ENCODE measurements at places on chromosomes 16 and 17.
A peak's percentile ranks its signal among the peaks of the same experiment; 100 is the strongest.

- peaks cover 61% of the 10 kb centered on the region for H3K27me3 ChIP-seq
- no peaks in the 10 kb centered on the region for H3K4me1 ChIP-seq
- H3K36me3 ChIP-seq = no peaks in the 10 kb centered on the region
- H3K4me3 ChIP-seq = no peak overlapping the region
- no peak for DNase-seq
- no peak overlapping the region for H3K27ac ChIP-seq
These were observed 48.8 kb upstream of the DLX4 start for GRCh38 chr17:49920030-49920769.

DNA sequence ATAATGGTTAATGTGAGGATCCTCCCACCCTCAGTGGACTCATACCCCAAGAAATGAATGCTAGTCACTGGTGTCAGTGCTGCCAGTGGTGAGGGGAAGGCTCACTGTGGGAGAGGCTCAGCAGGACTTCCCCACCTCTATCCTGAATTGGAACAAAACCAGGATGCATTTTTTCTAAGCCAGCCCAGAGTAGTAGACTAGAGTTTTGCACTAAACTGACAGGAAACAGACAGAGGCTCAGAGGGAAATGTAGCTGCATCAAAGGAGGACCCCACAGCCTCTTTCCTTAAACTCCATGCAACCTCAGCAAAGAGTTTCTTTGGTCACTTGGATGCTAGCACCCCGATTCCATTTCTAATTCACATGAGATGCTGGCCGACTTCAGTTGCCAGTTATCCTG is 10.7 kb upstream of the SKAP1 start:
- H3K27ac ChIP-seq = peak overlapping the region; percentile 96
- H3K4me3 ChIP-seq = peak overlapping the region; percentile 53
- no peaks in the 10 kb centered on the region for H3K27me3 ChIP-seq
- H3K36me3 ChIP-seq = peaks cover 18% of the 10 kb centered on the region
- DNase-seq = no peak
- H3K4me1 ChIP-seq = peaks cover 93% of the 10 kb centered on the region

GRCh38 chr17:19727501-19728078 is 11.2 kb upstream of the SLC47A2 start:
- H3K36me3 ChIP-seq = no peaks in the 10 kb centered on the region
- H3K4me3 ChIP-seq = no peak overlapping the region
- no peak for DNase-seq
- no peak overlapping the region for H3K27ac ChIP-seq
- peaks cover 32% of the 10 kb centered on the region for H3K27me3 ChIP-seq

DNA sequence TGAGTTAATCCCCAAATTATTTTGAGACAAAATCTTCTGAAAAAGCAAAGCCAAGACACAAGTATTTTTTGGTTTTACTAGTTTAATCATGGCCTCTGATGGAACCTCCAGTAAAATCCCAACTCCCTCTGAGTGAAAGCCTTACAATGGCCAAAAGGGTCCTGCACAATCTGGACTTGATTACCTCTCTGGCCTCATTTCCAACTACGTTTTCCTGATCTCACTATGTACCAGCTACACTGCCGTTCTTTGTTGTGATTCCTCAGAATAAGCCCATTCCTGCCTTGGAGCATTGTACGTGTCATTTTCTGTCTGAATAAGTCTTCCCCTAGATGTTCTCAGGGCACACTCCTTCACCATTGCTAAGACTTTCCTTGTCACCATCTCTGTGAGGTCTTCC is 37.3 kb downstream of the SPOP start:
- DNase-seq = no peak
- no peak overlapping the region for H3K27ac ChIP-seq
- peaks cover 15% of the 10 kb centered on the region for H3K36me3 ChIP-seq
- H3K4me3 ChIP-seq = no peak overlapping the region
- H3K27me3 ChIP-seq = no peaks in the 10 kb centered on the region

GRCh38 chr17:80523956-80524712 is 20.5 kb upstream of the RPTOR start:
- H3K27ac ChIP-seq = no peak overlapping the region
- H3K4me3 ChIP-seq = no peak overlapping the region
- no peaks in the 10 kb centered on the region for H3K4me1 ChIP-seq
- DNase-seq = no peak
- peaks cover 69% of the 10 kb centered on the region for H3K27me3 ChIP-seq

- no peaks in the 10 kb centered on the region for H3K27me3 ChIP-seq
- no peak for DNase-seq
- no peak overlapping the region for H3K27ac ChIP-seq
- H3K36me3 ChIP-seq = no peaks in the 10 kb centered on the region
- no peak overlapping the region for H3K4me3 ChIP-seq
These were observed 379.0 kb upstream of the SOX9 start for GRCh38 chr17:71741836-71742235.

GRCh38 chr17:44085908-44086307 is 15.4 kb downstream of the G6PC3 start:
- peaks cover 11% of the 10 kb centered on the region for H3K4me1 ChIP-seq
- H3K27me3 ChIP-seq = no peaks in the 10 kb centered on the region
- peaks cover 31% of the 10 kb centered on the region for H3K36me3 ChIP-seq
- no peak overlapping the region for H3K27ac ChIP-seq

- no peaks in the 10 kb centered on the region for H3K27me3 ChIP-seq
- peaks cover 69% of the 10 kb centered on the region for H3K36me3 ChIP-seq
- peaks cover 57% of the 10 kb centered on the region for H3K4me1 ChIP-seq
- H3K27ac ChIP-seq = peak overlapping the region; percentile 86
- no peak overlapping the region for H3K4me3 ChIP-seq
These were observed 5.8 kb downstream of the TRIM25 start for GRCh38 chr17:56908001-56908542.

- DNase-seq = no peak
- no peaks in the 10 kb centered on the region for H3K4me1 ChIP-seq
- H3K27ac ChIP-seq = no peak overlapping the region
- H3K4me3 ChIP-seq = no peak overlapping the region
- no peaks in the 10 kb centered on the region for H3K36me3 ChIP-seq
- no peaks in the 10 kb centered on the region for H3K27me3 ChIP-seq
These were observed 439.5 kb downstream of the WWOX start for GRCh38 chr16:78538919-78539318.

DNA sequence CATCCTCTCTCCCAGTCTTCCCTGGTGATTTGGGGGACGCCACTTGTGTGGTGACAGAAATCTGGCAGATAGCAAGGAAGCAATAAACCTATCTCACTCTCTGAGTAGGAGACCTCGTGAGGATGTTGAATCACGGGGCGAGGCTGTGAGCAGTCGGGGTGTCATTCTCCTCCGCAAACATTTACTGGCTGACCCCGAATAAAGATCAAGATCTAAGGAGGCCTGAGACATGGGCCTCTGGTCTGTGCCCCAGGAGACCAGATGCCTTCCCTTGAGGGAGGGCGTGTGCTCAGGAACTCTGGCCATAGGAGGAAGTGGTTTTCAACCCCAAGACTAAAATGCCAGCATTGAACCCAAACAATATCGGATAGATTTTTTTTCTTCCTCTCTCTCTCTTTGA is 53.1 kb downstream of the FOXL1 start:
- no peak for DNase-seq
- H3K36me3 ChIP-seq = no peaks in the 10 kb centered on the region
- peaks cover 7% of the 10 kb centered on the region for H3K27me3 ChIP-seq
- H3K4me1 ChIP-seq = peaks cover 11% of the 10 kb centered on the region
- no peak overlapping the region for H3K4me3 ChIP-seq

- no peaks in the 10 kb centered on the region for H3K36me3 ChIP-seq
- no peaks in the 10 kb centered on the region for H3K4me1 ChIP-seq
- no peak overlapping the region for H3K27ac ChIP-seq
- peaks cover 26% of the 10 kb centered on the region for H3K27me3 ChIP-seq
These were observed 273.5 kb upstream of the RPL38 start for GRCh38 chr17:73929860-73930430.

DNA sequence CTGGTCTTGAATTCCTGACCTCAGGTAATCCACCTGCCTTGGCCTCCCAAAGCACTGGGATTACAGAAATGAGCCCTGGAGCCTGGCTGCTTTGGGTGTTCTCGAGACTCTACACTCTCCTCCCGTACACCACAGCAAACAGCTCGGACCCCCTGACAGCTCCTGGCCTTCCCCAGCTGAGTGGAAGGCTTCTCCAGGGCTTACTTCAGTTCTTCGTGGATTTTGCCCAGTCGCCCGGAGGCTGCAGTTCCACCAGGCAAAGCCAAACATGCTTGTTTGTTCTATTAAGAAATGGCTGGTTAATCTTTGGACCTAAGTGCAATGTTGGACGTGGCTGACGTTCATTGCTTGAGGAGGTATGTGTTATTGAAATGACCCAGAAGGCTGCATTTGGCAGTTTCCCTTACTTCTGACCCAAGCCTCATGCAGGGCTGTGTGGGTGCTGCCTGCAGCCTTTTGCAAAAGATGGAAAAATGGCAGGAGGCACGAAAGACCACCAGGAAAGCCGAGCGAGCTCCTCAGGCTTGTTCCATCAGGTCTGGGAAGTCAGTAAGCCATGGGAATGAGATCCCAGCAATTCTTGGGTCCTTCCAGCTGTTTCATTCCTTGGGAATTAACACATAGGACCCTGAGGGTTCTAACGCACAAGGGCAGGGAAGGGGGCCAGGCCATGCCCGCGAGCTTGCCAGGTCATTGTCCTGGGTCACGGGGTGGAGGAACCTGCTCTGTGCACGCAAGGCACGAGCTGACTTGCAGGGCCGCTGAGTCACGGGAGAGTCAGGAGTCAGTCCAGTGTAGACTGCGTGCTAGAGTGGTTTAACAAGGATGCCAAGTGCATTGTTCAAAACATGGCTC is 23.9 kb upstream of the KLHDC4 start:
- H3K4me1 ChIP-seq = no peaks in the 10 kb centered on the region
- DNase-seq = no peak
- no peaks in the 10 kb centered on the region for H3K36me3 ChIP-seq
- H3K4me3 ChIP-seq = no peak overlapping the region
- H3K27me3 ChIP-seq = peaks cover 33% of the 10 kb centered on the region
- no peak overlapping the region for H3K27ac ChIP-seq

DNA sequence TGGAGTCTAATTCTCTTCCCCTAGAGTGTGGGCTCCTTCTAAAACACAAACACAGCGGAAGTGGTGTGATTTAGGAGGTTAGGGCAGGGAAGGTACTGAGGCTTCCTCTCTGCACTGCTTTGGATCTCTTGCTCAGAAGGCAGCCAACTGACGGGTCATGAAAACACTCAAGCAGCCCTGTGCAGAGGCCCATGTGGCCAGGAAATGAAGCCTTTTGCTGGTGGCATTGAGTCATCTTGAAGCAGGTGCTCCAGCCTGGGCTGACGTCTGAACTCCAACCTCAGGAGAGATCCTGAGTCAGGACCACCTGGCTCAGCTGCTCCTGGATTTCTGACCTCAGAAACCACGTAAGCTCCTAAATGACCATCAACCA is 72.9 kb downstream of the MRM1 start:
- peaks cover 16% of the 10 kb centered on the region for H3K27me3 ChIP-seq
- no peaks in the 10 kb centered on the region for H3K36me3 ChIP-seq
- peak overlapping the region; percentile 63 for H3K4me3 ChIP-seq

DNA sequence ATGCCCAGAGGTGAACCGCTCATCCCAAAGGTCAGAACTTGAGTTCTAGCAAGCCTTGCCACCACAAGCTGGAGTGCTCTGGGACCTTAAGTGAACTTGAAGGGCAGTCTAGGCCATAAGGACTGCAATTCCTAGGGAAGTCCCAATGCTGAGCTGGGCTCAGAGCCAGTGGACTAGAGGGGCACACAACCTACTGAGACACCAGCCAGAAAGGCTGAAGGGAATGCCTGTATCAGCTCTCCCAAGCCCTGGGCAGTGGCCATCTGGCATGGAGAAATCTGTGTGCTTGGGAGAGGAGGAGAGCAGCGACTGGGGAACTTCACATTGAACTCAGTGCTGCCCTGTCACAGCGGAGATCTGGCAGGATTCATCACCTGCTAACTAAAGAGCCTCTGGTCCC is 201.3 kb downstream of the CEP112 start:
- H3K27me3 ChIP-seq = peaks cover 6% of the 10 kb centered on the region
- no peak overlapping the region for H3K4me3 ChIP-seq
- H3K4me1 ChIP-seq = no peaks in the 10 kb centered on the region
- peaks cover 2% of the 10 kb centered on the region for H3K36me3 ChIP-seq
- DNase-seq = no peak

DNA sequence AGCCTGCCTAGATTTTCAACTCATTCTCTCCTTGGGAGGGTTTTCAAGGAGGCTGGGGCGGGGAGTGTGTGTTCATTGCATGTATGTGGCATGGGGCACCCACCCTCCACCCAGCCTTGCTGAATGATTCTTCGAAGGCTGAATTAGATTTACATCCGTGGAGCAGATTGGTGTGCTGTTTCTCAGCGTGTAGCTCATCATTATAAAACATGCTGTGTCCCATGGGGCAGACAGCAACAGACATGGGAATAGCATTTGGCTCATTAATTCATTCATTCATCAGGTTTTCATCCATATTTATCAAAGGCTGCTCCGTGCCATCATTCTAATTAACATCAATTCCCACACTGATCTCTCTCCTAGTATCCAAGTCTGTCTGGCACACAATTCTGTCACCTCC is 10.6 kb upstream of the CD300A start:
- H3K4me1 ChIP-seq = peaks cover 49% of the 10 kb centered on the region
- DNase-seq = no peak
- H3K36me3 ChIP-seq = no peaks in the 10 kb centered on the region
- H3K27ac ChIP-seq = no peak overlapping the region
- no peak overlapping the region for H3K4me3 ChIP-seq
- H3K27me3 ChIP-seq = peaks cover 90% of the 10 kb centered on the region

DNA sequence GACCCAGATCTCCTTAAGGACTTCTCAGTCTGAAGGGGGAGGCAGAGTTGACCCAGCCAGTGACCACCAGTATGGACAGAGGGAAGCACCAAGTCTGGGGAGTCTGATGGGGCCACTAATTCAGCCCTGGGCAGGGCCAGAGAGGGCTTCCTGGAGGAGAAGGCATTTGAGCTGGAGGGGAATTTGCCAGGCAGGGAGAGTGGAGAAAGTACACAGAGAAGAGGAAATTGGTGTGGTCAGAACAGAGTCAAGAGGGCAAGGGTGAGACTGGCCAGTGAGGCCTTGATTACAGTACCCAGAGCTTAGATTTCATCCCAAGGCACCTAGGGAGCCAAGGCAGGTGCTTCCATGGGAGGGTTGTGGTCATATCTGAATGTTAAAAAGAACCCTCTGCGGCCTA is 36.3 kb downstream of the MYO15A start:
- no peaks in the 10 kb centered on the region for H3K4me1 ChIP-seq
- H3K27ac ChIP-seq = no peak overlapping the region
- DNase-seq = no peak

DNA sequence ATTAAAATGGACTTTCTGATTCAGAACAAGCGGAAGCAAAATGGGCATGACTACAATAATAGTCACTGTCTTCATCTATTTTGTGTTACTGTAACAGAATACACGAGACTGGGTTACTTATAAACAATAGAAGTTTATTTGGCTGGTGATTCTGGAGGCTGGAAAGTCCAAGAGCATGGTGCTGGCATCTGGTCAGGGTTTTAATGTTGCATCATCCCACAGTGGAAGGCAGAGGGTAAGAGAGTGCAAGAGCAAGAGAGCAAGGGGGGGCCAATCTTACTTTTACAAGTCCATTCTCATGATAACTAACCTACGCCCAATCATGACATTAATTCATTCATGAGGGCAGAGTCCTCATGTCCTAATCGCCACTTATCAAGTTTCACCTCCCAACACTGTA is 189.2 kb downstream of the TOX3 start:
- H3K27me3 ChIP-seq = no peaks in the 10 kb centered on the region
- no peak overlapping the region for H3K27ac ChIP-seq
- DNase-seq = no peak
- H3K4me3 ChIP-seq = no peak overlapping the region
- no peaks in the 10 kb centered on the region for H3K4me1 ChIP-seq

- H3K4me1 ChIP-seq = peaks cover 60% of the 10 kb centered on the region
- peaks cover 68% of the 10 kb centered on the region for H3K27me3 ChIP-seq
- peak overlapping the region; percentile 4 for H3K27ac ChIP-seq
- DNase-seq = peak; percentile 34
These were observed 2.0 kb upstream of the PSMB3 start for GRCh38 chr17:38750312-38751121.

- no peak overlapping the region for H3K27ac ChIP-seq
- peaks cover 4% of the 10 kb centered on the region for H3K27me3 ChIP-seq
- H3K4me1 ChIP-seq = no peaks in the 10 kb centered on the region
- no peaks in the 10 kb centered on the region for H3K36me3 ChIP-seq
- DNase-seq = no peak
These were observed 252.2 kb upstream of the TOX3 start for GRCh38 chr16:52799149-52799548.
